ENCODE measurements at places on chromosomes 3 and 15.
A peak's percentile ranks its signal among the peaks of the same experiment; 100 is the strongest.

DNA sequence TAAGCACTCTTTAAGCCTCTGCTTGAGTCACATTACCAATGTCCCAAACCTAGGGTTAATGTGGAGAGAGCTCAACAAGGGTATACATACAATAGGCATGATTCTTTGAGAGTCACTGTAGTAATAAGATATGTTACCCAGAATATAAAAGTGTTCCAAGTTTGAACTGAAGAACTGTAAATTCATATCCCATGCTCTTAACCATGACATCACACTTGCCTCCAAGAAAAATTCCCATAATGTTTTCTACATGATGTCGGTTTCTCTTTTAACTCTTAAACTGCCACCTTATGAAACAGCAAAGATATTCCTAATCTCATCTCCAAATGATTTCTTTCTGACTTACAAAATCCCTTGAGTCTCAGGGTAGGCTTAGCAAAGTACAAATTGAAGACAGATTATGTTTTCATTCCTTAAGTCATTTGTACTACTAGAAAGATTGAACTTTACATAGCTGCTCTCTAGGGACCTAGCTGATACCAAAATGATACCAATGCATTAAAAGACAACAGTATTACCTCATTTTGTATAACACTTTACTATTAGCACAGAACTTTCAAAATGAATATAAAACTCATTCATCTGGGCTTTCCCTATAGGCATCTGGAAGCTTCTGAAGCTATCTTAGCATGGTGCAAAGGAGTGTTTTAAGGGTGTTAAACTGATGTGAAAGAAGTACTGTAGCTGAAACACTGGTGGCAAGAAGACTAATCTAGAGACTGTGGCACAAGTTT lies 127.1 kb downstream of the KCNMB2 start:
- DNase-seq = no peak

GRCh38 chr3:28745916-28746617 lies 397.4 kb upstream of the AZI2 start:
- no peak for DNase-seq

- DNase-seq = no peak
These were observed 105.1 kb downstream of the ZMAT3 start for GRCh38 chr3:178966299-178967176.

DNA sequence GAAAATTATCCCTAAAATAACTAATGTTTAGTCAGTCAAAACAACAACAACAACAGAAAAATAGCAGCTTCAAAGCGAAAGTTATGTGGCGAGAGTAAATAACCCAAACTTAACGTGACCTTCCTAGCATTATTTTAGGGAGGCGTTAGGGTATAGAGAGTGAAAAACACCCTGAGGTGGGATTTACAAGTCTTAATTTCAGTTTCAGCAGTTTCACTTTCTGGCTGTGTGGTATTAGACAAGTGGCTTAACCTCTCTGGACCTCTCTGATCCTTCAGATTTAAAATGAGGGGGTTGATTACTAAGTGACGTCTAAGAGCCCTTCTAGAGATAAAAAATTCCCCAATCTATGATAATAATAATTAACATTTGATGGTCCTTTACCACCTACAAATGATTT lies 291.2 kb downstream of the ZBTB20 start:
- no peak for DNase-seq

GRCh38 chr3:156477323-156477722 lies 77.6 kb downstream of the SSR3 start:
- no peak for DNase-seq

- no peak for DNase-seq
These were observed 182.6 kb downstream of the WDR72 start for GRCh38 chr15:53576841-53577240.

GRCh38 chr15:68285259-68285980 lies 7.9 kb downstream of the FEM1B start:
- DNase-seq = no peak

- no peak for DNase-seq
These were observed 106.5 kb downstream of the KLF13 start for GRCh38 chr15:31433091-31433490.

DNA sequence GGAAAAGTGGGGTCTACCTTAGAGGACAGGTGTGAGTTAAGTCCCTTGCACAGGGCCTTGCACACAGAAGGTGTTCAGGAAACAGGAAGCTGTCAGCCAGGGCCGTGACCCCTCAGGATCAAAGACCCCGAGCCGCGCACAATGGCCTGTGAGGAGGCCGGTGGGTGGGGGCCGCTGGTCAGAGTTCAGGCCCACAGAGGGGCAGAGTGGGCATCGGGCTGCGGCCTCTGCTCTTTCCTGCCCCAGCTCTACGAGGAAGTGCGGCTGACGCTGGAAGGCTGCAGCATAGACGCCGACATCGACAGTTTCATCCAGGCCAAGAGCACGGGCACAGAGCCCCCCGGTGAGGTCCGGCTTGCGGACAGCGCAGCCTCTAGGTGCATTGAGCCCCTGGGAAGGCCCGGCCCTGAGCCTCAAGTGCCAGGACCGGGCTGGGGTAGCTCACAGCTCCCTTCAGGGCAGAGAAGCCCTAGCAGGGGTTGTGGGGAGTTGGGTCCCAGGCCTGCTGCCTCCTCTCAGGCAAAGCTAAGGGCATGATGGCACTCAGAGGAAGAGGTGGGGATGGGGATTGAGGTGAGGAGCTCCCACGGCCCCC lies 37.2 kb downstream of the PSTPIP1 start:
- DNase-seq = no peak

GRCh38 chr3:150653110-150653561 lies 50.0 kb downstream of the SELENOT start:
- DNase-seq = peak; percentile 12

GRCh38 chr15:29776859-29777258 lies 45.4 kb downstream of the TJP1 start:
- DNase-seq = no peak

- no peak for DNase-seq
These were observed 112.8 kb upstream of the MEF2A start for GRCh38 chr15:99452728-99453636.

- no peak for DNase-seq
These were observed 57.1 kb downstream of the DHX30 start for GRCh38 chr3:47859956-47860605.

DNA sequence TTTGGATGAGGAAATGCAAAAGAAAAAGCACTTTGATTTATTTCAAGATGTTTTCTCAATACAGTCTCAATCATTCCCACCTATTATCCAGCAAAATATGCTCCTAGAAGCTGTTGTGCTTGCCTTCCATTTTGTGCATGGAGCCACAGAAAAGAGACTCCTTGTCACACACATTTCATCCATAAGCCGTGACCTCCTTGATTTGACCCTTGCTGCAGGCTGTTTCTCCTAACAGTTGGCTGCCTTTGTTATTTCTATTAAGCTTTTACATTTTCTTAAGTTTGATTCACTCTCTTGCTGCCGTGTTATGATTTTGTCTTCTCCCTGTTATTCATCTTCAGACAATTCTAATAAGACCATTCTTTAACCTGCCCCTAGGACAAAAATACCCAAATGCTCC lies 124.2 kb upstream of the PLAAT1 start:
- no peak for DNase-seq

GRCh38 chr3:73207946-73208440 lies 146.5 kb downstream of the EBLN2 start:
- DNase-seq = no peak

- DNase-seq = no peak
These were observed 452 bp downstream of the DCP1A start for GRCh38 chr3:53346922-53347260.

DNA sequence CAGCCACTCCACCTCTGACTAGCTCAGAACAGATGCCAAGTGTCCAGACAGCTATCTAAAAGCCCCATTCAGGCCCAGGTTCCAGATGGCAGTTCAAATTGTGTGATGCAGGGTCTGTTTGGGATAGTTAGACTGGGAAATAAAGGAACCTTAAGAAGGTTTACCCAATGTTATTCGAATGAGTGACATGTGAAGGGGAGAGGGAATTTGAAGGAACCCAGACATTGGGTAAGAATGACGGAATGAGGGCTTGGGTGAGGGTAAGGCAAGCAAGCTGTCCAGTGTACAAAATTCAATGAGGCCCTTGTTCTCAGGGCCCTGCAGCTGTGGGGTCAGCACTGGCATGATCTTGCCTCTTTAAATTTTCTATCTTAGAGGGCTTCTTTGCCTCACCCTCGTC lies 34.1 kb downstream of the ATP13A5 start:
- no peak for DNase-seq

GRCh38 chr15:57647071-57647790 lies 55.5 kb downstream of the MYZAP start:
- no peak for DNase-seq

- peak; percentile 29 for DNase-seq
These were observed 19.1 kb downstream of the TTC21A start for GRCh38 chr3:39126532-39127071.

- no peak for DNase-seq
These were observed 16.4 kb downstream of the SNX1 start for GRCh38 chr15:64112073-64112772.

DNA sequence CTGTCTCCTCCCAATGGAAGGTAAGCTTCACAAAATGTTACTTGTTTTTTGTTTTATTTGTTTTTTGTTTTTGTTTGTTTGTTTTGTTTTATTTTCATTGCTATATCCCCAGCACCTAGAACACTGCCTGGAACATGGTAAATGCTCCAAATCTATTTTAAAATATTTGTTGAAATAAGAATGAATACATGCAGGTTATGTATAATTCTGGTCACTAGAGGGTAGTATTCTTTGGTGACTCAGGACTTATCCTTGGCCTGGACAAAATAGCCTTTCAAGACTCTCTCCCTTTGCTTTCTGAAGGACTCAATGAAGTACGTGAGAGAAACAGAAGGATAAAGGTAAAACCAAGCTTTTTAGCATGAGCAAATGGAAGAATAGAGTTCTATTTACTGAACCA lies 46.9 kb upstream of the PPP2R3A start:
- DNase-seq = no peak

DNA sequence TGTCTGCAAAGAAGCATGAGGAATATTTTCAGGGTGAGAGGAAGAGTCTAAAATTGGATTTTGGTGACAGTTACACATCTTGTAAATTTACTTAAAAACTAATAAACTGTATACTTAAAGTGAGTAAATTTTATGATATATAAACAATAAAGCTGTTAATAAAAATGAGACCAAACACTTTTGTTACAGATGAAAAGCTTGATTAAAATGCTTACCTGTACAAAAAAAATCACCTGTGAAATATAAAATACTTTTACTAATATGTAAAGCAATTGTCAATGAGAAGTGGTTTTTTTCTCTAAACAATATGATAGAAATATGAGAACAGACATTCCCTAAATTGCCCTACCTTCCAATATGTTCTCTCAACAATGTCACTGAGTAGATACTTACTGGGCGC lies 27.2 kb upstream of the CPB1 start:
- DNase-seq = no peak

DNA sequence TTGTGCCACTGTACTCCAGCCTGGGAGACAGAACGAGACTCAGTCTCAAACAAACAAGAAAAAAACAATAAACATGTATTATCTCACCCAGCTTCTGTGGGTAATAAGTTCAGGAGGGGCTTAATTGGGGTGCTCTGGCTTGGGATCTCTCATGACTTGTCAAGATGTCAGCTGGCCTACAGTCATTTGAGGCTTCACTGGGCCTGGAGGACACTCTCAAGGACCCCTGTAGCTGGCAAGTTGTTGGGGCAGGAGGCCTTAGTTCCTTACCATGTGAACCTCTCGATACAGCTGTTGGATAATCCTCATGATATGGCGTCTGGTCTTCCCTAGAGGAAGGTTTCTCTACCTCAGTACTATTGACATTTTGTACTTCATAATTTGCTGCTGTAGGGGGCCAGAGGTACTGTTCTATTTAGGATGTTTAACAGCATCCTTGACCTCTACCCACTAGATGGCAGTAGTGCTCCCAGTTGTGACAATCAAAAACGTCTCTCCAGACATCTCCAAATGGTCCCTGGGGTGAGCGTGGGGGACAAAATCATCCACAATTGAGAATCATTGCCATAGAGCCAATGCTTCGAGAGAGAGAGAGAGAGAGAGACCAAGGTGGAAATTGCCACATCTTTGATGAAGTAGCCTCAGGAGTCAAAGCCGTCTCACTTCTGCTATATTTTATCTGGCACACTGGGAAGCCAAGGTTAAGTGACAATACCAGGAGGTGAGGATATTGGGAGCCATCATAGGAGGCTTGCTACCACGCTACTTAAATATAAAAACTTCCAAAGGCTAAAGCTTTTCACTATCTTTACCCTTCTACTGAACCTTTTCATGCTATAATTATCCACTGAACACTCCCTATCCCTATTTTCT lies 23.9 kb upstream of the SLTM start:
- peak; percentile 85 for DNase-seq

DNA sequence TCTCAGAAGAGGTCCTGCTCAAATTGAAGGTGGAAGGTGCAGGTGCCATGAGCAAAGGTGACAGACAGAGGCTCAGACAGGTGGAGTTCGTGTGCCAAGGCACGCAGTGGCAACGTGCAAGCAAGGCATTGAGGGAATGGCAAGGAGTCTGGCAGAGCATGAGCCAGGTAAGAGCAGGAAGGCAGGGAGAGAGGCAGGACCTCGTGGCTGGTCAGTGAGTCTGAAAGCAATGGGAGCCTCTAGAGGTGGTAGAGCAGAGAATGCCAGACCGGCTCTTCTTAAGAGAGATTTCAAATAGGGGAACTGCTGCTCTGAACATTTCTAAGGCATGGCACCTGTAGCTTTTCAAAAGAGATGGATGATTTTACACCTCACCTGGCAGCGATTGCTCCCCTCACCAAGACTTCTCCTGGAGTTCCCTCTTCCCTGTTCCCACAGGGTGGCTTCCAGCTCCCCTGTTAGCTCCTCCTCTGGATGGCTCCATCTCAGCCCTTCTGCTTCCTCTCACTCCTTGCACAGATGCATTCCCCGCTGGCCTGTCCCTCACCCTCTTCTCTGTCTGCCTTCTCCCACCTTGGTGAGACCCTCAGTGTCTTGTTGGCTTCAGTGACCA lies 2.7 kb downstream of the MYO5C start:
- DNase-seq = no peak

DNA sequence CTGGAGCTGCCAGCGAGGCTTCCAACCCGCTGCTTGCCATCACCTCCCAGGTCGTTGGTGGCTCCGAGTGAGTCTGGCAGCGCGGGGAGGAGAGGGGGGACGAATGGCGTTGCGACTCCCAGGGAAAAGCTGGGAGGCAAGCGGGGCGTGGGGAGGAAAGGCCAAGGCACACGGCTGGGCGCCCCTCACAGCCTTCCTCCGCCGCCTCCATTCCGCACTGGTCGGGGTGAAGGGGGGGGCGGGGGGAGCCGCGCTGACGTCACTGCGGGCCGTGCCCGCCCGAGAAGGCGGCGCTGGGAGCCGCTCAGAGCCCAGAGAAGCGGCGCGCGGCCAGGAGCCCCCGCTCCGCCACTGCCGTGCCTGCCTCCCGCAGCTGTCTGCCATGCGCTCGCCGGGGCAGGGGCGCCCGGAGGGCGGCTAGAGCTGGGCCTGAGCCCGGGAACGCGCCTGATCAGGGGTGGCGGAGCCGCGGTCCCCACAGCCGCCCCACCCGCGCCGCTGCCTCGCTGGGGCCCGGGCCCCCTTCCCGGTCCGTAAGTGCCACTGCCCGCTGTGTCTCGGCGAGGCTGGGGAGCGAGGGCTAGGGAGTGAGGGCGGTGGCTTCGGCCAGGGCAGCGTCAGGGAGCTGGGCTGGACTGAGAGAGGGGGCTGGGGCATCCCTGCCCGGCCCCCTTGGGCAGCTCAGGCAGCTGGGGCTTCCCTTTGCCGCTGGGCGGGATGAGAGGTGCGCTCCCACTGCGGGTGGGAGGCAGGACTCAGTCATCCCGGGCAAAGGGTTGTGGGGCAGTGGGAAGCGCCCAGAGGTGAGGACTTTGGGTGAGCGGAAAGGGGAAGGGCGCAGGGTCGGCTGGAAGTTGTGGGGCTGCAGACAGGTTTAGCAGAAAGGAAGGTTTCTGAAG lies 27.8 kb upstream of the POLG start:
- no peak for DNase-seq

- DNase-seq = no peak
These were observed 8.5 kb downstream of the NR2F2 start for GRCh38 chr15:96338766-96339618.

GRCh38 chr3:57007521-57008460 lies 52.7 kb upstream of the SPATA12 start:
- peak; percentile 56 for DNase-seq

Measured in activated CD4-positive, alpha-beta T cell treated with anti-CD3 and anti-CD28 coated beads, Interleukin-2, Interleukin-6, amounts not matched to agents 100 ng/mL and 50 ng/mL, durations not matched to agents 16 hours and 8 hours (primary cell).